ENCODE measurements at places on chromosomes 6 and 20. TPM values are rescaled to one million over a fixed set of nuclear protein-coding genes. Genes with fewer than 3 reads are reported as not detected.

Gene SGK2
- 45.5 TPM for total RNA-seq

DNA sequence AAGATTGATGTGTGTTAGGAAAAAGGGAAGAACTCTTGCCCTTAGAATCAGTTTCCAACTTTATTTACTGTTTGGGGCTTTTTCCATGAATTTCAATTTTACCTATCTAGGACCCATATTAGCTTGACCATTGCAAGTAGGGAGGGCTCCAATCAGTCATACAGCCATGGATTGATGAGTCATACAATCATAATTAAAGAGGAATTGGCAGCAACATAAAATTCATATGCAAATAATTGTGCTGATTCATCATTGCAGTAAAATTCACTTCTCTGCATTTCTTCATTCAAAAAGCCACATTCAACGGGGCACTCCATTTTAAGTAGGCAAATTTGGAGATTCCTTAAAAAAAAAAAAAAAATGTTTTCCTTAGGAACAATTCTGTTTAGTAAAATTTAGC is 1016.4 kb downstream of the KIF16B start:
- no peak for DNase-seq

- DNase-seq, result no peak
These were observed 445.0 kb downstream of the HACE1 start for GRCh38 chr6:104414723-104415122.

- DNase-seq, result no peak
These were observed 983 bp downstream of the RBBP9 start for GRCh38 chr20:18496042-18496441.

- DNase-seq, result no peak
These were observed 90.1 kb upstream of the FERMT1 start for GRCh38 chr20:6212903-6213302.

DNA sequence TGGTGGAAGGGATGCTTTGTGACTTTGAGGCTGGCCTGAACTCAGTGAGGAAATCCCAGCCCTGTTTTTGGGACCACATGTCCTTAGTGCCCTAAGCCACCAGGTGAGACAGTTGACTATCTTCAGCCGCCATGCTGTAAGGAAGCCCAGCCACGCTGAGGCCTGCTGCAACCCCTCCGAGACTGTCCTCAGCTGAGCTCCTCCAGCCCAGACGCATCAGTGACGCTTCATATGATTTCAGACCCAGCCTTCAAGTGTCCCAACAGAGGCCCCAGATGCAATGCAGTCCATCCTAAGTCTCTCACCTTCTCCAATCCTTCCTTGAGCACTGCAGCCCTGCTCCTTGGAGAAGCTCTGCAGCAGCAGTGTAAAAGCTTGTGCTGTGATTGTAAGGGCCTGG is 76.2 kb downstream of the NINL start:
- DNase-seq, result no peak

Data from Caki2 (cell line).